Iris pigment epithelial cell (primary cell): ENCODE measurements at places on chromosomes 5 and 9.

DNA sequence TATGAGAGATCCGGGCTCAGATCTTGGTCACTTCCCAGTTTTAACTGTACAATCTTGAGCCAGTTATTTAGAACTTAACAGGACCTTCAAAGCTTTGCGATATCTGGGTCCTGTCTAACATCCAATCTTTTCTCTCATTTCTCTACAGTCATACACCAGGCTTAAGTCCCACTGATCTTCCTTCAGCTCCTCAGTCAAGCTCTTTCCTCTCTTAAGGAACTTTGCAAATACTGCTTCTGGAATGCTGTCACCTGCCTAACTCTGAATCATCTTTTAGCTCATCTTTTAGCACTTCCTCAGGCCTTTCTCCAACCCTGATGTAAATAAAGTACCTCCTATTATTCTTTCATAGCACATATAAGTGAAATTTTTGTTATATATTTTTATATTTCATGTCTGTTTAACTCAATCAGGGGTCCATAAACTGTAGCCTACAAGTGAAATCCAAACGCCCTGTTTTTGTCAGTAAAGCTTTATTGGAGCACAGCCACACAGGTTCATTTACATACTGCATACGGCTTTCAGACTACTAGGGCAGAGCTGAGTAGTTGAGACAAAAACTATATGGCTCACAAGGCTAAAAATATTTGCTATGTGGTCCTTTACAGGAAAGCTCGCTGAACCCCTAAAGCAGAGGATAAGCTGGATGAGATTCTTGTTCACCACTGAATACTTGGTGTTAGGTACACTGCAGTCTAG, 63.5 kb downstream of the MEF2C start:
- no peak for DNase-seq

GRCh38 chr5:32207355-32207634, 33.2 kb upstream of the GOLPH3 start:
- DNase-seq, result no peak

DNA sequence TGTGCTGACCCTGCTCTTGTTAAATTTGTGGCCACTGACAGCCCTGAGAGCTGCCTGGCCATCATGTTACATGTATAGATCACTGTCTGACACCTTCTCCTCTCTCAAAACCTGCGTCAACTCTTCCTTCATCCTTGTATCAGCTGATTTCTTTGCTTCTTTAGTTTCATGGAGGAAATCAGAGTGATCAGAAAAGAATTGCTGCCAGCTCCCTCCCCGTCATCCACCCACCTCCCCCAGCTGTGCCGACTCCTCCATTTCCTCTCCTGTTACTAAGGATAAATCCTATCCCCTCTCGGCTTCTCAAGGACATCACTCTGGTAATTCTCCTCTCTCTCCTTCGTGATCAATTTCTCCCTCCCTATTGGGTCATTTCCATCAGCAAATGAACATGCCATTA, 108.9 kb downstream of the ICE1 start:
- no peak for DNase-seq

DNA sequence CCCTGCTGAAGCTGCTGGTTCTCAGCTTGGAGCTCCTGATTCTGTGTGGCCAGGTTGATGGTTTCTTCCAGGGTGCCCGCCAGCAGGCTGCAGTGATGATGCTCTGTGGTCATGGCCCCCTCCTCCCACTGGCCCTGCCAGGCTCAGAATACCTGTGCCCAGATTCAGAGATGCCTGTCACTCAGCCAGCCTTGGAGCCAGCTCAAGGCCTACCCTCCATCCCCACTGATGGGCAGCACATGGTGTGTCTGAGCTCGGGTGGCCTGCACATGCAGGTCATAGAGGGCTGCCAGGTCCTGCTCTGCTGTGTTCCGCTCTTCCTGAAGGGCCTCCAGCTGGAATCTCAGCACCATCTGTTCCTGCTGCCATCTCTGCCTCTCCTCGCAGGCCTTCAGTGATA, 5.4 kb downstream of the SLC35A4 start:
- DNase-seq, result no peak

- DNase-seq, result no peak
Observed at GRCh38 chr5:68232277-68232676, 16.7 kb downstream of the PIK3R1 start.

DNA sequence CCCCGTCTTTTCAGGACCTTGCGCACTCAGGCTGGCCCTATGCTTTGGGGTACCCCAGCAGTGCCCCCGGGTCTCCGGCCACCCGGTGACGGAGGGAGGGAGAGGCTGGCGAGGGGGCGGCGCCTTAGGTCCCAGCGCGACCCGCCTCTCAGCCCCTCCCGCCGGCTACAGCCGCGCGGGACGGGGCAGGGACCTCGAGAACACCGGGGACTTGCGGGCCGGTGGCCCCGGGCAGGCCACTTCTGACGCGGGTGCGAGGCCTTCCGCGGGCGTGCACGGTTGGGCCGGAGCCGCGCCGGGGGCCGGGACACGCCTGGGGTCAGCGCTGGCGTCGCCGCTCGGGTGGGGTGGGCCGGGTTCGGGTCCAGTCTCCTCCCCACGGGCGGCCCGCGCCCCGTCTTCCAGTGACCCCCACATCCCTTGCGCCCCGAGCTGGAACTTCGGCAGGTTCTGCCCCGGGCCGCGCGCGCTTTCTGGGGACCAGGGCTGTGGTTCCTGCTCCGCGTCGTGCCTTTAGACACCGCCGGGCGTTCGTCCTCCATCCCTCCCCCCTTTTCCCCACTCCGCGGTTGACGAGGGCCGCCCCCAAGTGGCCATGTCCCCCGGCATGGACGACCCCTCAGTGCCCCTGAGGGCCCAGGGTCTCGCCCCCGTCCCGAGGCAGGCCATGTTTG, 3.8 kb upstream of the SQSTM1 start:
- DNase-seq, result no peak

DNA sequence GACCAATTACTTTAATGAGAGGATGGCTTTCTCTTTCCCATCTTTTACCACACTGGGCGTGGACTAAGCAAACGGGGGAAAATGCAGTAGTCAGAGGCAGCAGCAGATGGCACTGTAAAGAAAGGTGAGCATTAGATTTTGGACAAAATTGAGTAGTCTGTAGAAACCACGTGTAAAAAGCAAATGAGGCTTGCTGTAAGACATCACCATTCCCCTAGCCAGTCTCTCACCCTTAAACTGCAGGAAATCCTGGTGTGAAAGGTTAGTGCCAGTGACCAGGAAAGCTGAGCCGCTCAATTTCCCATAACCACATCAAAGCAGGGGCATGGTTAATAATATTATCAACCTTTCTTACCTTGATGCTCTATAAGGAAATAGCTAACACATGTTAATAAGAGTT, 31.8 kb downstream of the SPATA31C2 start:
- peak; percentile 40 for DNase-seq

- DNase-seq, result no peak
Observed at GRCh38 chr5:168151041-168151440, 140.4 kb upstream of the WWC1 start.

DNA sequence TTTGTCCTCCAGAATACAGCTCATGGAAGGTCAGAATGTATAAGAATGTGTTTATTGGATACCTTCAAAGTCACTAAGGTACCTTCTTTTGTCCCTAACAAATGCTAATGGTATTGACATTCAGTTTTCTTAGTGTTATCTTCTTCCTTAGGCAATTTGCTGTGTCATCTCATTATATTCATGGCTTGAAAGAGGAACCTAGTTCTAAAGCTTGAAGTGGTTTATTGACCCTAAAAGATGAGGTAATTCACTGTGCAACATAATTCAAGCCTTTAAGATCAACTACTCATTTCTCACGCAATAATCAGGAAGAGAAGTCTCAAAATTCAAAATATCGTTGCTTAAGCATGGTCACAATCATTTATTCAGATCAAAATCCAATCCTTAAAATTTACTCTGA, 342.7 kb upstream of the RIOK2 start:
- DNase-seq, result no peak

- DNase-seq, result no peak
Observed at GRCh38 chr5:147853372-147853987, 22.0 kb upstream of the SPINK1 start.

DNA sequence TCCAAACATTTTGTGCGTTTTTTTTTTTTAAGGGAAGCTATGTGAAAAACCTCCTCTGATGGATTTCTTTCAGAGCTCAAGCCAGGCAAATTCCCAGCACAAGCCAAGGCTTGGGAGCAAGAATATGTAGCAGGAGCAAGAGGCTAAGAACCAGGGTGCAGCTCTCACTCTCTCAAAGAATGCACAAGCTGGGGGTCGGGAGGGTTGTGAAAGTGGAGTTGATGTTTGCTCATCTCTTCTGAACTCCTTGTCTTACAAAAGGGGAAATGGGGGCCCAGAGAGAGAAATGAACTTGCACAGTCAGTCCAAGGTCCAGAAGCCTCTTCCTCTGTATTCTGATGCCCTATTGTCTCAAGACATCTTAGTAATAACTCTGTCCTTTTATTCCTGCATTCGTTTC, 7.7 kb upstream of the TRAF1 start:
- DNase-seq, result no peak

DNA sequence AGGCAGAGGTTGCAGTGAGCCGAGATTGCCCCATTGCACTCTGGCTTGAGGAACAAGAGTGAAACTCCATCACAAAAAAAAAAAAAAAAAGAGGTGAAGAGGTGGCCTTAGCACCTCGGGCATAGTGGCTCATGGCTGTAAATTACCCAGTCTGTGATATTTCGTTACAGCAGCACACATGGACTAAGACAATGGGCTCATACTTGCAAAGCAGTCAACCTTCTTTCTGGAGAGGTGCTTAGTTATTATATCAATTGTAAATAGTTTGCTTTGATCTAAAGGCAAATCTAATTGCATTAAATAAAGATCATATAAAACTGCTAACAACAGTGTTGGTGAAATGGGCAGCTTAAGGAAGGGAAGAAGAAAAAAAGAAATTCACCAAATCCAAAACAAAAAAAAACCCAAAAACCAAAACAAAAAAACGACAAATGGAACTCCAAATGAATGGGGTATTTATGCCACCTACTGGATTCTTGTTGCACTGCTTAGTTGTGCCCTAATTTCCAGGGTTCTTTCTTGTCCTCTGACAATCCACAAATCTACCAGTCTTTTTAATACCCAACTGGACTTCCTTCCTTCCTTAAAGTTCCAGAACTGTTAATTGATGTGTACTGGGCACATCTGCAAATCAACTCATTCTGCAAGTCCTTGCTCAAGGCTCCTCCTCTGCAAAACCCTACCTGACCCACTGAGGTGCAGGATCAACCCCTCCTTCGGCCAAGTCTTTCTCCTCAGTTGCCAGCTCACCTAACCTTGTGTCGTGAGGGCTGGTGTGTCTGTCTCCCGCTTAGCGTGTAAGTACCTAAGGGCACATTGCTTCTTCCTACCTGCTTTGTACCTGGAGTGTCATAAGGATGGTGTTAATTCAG, 35.0 kb upstream of the DMRT1 start:
- peak; percentile 40 for DNase-seq

- DNase-seq, result no peak
Observed at GRCh38 chr9:24620741-24621140, 75.0 kb upstream of the IZUMO3 start.

DNA sequence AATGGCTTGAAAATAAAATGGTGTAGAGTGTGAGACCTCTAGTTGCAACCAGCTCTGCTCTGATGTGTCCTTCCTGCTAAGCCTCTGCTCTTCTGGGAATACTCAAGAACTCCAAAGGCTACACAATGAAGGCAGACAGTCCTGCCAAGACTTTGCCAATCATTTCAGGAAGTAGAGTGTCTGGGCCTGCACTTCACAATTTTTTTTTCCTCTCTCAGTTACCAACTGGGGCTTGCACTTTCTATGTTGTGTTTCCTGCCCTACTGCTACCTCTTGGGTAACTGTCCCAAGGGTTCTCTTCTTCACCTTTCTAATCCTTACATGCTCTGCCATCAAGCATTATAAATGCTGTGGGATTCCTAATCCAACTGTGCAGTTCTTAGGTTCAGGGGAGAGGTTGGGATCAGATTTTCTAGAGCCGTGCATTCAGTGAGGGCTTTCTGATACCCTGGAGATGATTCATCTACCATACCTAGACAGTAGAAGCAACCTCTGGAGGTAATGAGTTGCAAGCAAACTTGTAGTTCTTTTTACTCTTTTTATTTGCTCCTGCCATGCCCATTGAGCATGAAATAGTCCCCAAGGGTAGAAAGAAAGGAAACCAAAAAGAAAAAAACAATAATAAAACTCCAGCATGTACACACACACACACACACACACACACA, 365.9 kb downstream of the MLLT3 start:
- DNase-seq, result no peak

DNA sequence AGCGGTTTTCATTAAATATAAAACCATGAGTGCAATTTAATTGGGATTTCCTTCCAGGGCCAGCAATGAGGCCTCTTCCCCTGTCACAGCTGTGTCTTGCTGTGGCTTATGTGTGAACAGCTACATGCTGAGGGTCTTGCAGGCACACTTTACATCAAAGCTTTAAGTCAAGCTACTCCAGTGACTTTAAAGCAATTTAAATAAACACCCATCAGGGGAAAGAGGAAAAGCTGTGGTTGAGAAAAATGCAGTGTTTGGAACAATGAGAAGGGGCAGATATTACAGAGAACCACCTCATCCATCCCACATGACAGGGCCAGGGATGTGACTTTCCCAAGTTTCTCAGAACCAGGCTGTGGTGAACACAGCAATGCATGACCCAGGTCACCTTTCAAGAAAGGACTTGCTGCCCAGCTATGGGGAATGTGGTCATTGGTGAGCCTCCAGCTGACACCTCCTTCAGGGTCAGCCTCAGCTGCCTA, 115.9 kb upstream of the LPAR1 start:
- DNase-seq, result no peak

GRCh38 chr5:179275941-179276837, 69.1 kb downstream of the ADAMTS2 start:
- peak; percentile 97 for DNase-seq

DNA sequence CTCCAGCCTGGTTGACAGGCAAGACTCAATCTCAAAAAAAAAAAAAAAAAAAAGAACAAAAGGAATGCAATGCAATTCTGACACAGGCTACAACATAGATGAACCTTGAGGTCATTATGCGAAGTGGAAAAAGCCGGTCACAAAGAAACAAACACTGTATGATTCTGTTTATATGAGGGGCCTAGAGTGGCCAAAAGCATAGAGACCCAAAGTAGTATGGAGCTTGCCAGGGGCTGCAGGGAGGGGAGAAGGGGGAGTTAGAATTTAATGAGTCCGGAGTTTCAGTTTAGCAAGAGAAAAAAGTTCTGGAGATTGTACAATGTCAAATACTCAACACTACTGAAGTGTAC, 33.2 kb upstream of the ASS1 start:
- DNase-seq, result peak; percentile 42

DNA sequence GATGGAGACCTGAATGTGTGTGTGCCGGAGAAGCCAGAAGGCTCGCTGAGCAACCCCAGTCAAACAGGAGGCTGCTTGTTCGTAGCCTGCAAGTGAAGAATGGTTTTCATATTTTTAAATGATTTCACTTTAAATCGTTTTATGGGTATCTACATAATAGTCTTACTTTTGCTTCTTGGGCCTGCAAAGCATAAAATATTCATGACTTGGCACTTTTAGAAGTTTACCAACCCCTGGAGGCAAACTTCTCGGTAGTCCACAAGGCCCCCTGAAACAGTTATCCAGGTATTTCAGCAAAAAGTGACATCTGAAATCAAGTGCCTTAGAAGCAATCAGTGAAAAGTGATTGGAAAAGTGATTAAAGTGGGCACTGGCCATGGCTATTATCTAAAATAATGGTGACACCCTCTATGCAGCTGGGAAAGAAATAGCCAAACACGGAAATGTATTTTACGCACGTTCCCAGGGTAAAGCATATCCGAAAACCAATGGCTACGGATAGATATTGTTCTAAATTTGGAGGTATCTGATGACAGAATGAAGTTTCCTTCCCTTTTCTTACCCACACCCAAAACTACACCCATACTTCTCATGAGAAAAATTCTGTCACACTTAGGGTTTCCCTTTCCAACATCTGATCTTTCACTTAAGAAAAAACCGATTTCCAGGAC, 39.0 kb downstream of the RAPGEF1 start:
- no peak for DNase-seq
